ENCODE measurements at places on chromosomes 1 and 21. TPM values are rescaled to one million over a fixed set of nuclear protein-coding genes. Genes with fewer than 3 reads are reported as not detected.

Gene ESPN
- total RNA-seq = 0.45 TPM

Gene SPATA21
- total RNA-seq = not detected

Gene SLC26A9
- total RNA-seq = under 0.01 TPM

Gene MPL
- total RNA-seq = not detected

Gene GIPC2
- 18.6 TPM for total RNA-seq

Gene ORC1
- 6.7 TPM for total RNA-seq

Gene LRRN2
- total RNA-seq = not detected

Gene STIL
- total RNA-seq = 3.9 TPM

Gene OR2L2
- total RNA-seq = not detected

Gene NOS1AP
- 0.66 TPM for total RNA-seq

Gene CCDC185
- not detected for total RNA-seq

Gene IFI16
- 97.6 TPM for total RNA-seq

Gene LGR6
- total RNA-seq = not detected

Gene MTR
- total RNA-seq = 34.5 TPM

Gene TRIM46
- 5.9 TPM for total RNA-seq

Gene OPRD1
- total RNA-seq = not detected
